ENCODE measurements at places on chromosomes 12 and 14. TPM values are rescaled to one million over a fixed set of nuclear protein-coding genes. Genes with fewer than 3 reads are reported as not detected.

KRT77 gene
- not detected for total RNA-seq

CYP27B1 gene
- 8.6 TPM for total RNA-seq

RFLNA gene
- not detected for total RNA-seq

ADCK1 gene
- total RNA-seq = 4.7 TPM

PTPRO gene
- total RNA-seq = not detected

TTC6 gene
- 13.4 TPM for total RNA-seq

GRCh38 chr14:22226381-22226780 lies 362.6 kb downstream of the DAD1 start:
- DNase-seq = peak; percentile 77

GRCh38 chr14:36478782-36479181 lies 41.2 kb downstream of the NKX2-1 start:
- DNase-seq = peak; percentile 93

- DNase-seq = no peak
Observed at GRCh38 chr12:94679554-94680195, 29.3 kb upstream of the TMCC3 start.

GRCh38 chr14:74574706-74575105 lies 37.3 kb downstream of the LTBP2 start:
- no peak for DNase-seq

- no peak for DNase-seq
Observed at GRCh38 chr12:62859321-62859737, 75.6 kb downstream of the PPM1H start.

- DNase-seq = no peak
Observed at GRCh38 chr14:80464531-80465149, 253.3 kb upstream of the DIO2 start.

DNA sequence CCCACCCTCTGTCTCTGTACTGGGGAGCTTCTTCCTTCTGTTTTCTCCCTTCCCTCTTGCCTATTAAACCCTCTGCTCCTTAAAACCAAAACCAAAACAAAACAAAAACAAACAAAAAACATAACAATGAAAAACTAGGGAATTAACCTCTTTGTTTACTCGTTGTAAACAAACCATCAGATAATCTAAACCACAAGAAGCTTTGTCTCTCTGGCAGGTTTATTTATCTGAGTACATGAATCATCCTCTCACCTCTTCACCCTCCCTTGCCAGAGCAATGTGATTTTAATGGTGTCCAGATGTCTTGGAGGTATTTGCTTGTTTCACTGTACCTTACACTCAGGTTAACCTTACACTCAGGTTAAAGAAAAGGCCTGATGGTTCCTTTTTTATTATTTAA lies 66.1 kb downstream of the DYRK2 start:
- DNase-seq = peak; percentile 83

DNA sequence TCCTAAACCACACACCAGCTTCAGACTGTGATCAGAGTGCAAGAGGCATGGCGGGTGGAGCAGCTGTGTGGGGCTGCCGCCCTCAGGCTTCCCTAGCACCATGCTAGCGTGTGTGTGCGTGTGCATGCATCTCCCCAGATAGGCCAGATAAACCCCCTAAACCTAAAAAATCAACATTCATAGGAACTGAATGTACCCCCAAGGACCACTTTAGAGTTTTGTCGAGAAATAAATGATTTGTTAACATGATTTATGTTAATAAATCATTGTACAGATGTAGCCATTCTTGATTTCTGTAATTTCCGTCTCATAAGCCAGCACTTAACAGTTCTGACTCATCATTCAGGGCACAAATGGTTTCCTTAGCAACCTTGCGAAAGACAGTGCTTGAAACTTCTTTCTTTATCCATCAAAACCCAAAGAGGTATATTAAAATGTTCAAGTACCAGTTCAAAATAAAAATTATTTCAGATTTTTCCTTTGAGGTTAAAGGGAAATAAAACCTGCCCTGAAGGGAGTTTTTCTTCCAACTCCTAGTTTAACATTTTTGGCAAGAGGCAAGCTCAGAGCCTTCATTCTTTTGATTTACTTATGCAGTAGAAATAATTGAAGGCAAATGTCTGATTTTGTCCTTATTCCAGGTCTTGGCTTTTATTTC lies 206.2 kb upstream of the RGS6 start:
- peak; percentile 34 for DNase-seq

DNA sequence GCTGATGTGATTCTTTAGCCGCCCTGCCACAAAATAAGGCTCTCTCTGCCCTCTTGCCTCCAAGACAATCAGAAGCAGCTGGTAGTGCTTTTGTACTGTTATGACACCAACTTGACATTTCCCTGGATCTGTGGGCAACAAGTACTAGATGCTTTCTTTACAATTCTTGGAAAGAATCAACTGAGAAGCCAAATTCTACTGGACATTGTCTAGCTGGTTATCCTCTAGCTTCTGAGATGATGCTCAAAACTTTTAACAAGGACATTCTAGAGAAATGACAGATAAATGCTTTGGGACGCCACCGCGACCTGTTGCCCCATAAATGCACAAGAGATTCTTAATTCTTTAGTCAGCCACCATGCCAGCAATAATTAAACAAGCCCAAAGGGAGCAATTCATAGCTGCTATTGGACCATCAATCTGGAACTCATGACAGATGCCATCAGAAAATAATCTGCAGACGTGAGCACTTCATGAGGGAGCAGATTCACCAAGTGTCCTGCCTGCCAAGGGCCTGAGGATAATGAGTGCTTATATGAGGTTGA lies 22.8 kb downstream of the FMNL3 start:
- no peak for DNase-seq

- DNase-seq = no peak
Observed at GRCh38 chr14:66514213-66514612, 6.3 kb downstream of the GPHN start.

GRCh38 chr12:87270919-87271318 lies 758.3 kb downstream of the C12orf50 start:
- peak; percentile 52 for DNase-seq

DNA sequence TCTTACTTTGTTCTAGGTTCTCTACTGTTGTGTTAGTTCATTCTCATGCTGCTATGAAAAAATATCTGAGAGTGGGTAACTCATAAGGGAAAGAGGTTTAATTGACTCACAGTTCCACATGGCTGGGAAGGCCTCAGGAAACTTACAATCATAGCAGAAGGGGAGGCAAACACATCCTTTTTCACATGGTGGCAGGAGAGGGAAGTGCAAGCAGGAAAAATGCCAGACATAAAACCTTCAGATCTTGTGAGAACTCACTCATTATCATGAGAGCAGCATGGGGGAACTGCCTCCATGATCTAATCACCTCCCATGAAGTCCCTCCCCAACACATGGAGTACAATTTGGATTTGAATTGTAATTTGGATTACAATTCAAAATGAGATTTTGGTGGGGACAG lies 69.6 kb downstream of the MGST1 start:
- no peak for DNase-seq

- no peak for DNase-seq
Observed at GRCh38 chr12:11152725-11153124, 18.3 kb upstream of the SMIM10L1 start.

DNA sequence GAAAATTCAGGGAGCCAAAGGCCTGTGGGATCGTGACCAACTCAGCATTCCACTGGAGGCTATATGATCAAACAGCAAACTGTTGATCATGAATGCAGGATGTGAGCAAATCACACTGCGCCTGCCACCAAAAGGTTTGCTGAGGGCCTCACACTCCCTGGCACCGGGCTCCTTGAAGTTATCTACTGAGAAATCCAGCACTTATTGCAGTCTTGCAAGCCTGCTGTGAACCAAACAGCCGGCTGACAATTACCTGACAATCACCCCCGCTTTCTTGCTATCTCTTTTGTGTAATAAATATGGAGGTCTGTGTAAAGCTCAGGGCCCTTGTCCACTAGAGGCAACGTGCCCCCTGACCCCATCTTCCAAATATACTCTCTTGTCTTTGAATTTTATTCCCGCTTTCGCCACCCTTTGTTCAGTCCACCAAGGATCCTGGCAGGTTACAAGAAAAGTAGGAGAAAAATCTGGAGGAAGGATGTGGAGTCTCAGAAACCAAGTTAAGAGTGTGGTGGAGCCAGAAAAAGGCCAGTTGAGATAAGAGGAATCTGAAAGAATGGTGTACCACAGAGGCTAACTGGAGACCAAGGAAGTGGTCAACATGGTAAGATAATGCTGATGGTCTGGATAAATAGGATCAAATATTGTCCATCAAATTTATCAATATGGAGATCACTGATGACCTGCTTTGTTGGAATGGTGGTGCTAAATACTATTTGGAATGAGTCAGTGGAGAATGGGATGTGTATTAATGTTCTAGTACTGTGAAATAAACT lies 229.2 kb downstream of the ALX1 start:
- DNase-seq = no peak

DNA sequence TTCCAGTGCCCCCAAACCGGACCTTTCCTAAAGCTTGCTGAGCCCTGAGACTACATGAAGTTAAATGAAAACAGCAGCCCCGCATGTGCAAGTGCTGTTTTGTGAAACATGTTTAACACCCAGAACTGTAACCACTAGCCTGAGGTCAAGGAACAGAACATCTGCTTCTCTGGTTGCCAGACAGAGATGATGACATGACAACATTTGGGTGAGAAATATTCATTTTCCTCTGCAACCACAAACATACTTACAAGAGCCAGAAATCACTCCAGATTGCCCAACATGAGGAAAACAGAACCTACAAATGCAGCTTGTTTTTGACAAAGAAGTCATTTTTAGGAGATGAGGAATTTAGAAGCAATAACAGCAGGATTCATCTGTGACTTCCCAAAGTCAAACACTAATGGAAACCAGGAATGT lies 110.4 kb downstream of the BCAT1 start:
- DNase-seq = no peak

GRCh38 chr12:117092511-117092780 lies 6.8 kb downstream of the TESC start:
- DNase-seq = no peak

- no peak for DNase-seq
Observed at GRCh38 chr14:53533384-53533970, 380.4 kb upstream of the DDHD1 start.

- DNase-seq = peak; percentile 62
Observed at GRCh38 chr12:57603815-57604453, 690 bp upstream of the DTX3 start.

DNA sequence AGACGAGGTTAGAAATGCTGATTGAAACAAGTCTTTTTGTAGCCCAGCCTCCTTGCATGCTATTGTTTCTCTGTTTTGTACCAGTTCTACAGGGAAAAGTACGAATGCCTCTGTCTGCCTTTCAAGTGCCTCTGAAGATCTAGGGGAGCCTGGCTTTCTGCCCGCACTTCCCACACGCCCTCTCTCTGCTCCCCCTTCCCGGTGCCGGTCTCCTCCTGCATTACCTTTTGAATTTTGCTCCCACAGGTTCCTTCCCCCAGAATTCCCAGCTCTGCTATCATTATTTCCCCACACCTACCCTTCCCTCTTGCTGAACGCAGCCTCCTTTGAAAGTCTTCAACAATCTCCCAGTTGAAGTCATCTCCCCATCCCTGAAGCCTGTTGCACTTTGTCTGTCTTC lies 689.7 kb downstream of the BCL11B start:
- no peak for DNase-seq

DNA sequence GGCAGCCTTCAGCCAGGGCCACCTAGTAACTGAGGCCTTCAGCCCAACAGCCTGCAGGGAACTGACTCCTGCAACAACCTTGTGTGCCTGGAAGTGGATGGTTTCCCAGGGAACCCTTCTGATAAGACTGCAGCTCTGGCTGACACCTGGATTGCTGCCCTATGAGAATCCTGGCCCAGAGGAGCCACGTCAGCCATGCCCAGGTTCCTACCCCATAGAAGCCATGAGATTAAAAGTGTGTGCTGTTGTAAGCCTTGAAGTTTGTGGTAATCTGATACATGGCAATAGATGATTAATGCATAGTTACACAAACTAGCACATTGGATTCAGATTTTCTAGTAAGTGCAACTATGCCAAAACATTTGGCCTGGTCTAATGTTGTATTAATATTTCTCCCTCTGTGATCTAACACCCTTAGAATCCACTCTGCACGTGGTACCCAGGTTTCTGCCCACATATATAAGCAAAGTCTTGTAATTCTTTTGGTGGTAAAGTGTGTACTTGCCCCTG lies 64.8 kb upstream of the BEGAIN start:
- peak; percentile 35 for DNase-seq

- DNase-seq = no peak
Observed at GRCh38 chr14:26526137-26526536, 71.7 kb downstream of the NOVA1 start.

GRCh38 chr12:130818272-130818634 lies 20.8 kb downstream of the STX2 start:
- no peak for DNase-seq

- DNase-seq = no peak
Observed at GRCh38 chr12:31568498-31568897, 22.4 kb downstream of the DENND5B start.

GRCh38 chr14:50037852-50038251 lies 78.5 kb downstream of the VCPKMT start:
- no peak for DNase-seq

DNA sequence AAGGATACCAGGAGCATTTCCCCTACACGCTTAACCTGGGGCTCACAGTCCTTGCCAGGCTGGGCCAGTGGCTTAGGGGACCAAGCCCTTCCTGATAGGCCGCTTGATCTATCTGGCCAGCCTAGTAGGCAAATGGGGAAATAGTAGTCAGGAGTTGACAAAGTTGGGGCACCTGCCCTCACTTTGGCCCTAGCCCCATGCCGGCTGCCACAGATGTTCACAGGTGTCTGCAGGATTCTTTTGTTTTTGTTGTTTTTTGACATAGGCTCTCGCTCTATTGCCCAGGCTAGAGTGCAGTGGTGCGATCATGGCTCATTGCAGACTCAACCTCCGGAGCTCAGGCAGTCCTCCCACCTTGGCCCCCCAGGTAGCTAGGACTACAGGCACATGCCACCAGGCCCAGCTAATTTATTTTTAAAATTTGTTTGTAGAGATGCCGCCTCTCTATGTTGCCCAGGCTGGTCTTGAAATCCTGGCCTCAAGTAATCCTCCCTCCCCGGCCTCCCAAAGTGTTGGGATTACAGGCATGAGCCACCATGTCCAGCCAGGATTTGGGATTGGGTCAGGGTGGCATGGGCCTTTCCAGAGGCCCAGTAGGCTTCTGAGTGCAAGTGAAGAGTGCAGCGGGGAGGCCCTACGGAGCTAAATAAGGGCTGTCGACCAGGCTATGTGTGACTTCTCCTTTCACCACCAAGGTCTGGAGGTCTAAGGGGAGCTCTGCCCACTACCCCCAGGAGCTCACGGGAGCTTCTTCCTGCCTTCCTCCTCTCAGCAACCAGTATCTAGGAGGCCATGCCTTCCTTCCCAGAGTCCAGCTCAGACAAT lies 15.5 kb upstream of the HDAC7 start:
- DNase-seq = no peak

- DNase-seq = peak; percentile 52
Observed at GRCh38 chr12:57218030-57218853, 1.6 kb downstream of the NXPH4 start.

DNA sequence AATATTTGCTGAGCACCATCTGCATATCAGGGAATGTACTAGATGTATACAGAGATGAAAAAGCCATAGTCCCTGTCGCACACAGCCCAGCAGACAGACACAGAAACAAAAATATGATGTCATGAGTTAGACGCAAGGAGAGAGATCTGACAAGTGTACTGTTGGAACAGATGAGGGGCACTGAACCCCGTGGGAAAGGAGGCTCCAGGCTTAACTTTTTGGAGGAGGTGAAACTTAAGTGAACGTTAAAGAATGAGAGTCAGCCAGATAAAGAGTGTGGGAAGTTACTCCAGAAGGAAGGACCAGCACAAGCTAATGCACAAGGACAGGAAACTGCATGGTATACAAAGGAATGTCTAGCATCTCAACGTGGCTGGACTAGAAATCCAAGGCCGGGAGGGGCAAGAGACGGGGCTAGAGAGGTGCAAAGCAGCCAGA lies 2.5 kb upstream of the ACTN1 start:
- no peak for DNase-seq
